Fibroblast of skin of back (primary cell): ENCODE measurements at places on chromosomes 5 and 9.
A peak's percentile ranks its signal among the peaks of the same experiment; 100 is the strongest.

GRCh38 chr5:139486201-139486600, 3.6 kb upstream of the STING1 start:
- no peak for DNase-seq

DNA sequence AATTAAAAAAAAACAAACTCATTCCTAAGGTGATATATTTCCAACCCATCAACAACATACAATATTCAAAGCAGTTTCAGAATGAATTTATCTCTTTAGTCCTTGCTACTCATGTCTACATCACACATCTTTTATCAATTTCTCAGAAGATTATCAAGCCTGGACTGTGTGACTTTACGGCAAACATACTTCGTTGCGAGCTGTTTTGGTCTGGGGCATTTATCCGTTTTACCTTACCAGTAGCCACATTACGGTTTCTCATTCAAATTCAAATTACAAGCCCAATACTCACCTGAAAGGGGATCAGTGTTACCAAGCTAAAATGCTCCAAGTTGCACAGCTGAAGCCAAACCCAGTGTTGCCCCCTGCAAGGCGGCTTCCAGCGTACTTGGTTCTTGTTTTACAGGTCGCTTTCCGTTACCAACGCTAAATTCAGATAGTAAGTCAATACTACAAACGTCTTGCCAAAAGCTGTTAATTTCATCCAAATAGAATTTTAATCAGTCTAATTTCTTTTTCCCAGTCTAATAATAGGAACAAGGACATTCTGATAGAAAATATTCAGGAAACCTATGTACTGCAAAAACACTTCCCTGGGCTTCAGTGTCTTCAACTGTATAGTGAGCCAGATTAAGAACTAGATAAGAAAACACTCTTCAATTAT, 1.8 kb downstream of the HNRNPH1 start:
- DNase-seq = no peak

DNA sequence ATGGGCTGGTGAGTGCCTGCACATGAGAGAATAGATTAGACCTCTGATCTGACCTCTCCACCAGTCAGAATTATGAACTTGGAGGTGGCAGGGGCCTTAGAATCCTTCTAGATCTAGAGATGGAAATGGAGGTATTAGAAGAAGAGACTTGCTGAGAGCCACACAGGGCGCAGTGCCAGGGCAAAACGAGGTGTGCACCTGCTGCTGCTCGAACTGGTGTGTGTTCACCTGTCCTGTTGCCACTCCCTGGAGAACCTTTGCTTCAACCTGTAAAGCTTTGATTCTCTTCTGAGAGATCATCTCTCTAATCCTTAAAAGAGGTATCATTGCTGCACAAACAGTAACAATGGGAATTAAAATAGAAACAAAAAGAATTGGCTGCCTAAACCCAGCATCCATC, 24.9 kb downstream of the FRMPD1 start:
- DNase-seq = no peak

DNA sequence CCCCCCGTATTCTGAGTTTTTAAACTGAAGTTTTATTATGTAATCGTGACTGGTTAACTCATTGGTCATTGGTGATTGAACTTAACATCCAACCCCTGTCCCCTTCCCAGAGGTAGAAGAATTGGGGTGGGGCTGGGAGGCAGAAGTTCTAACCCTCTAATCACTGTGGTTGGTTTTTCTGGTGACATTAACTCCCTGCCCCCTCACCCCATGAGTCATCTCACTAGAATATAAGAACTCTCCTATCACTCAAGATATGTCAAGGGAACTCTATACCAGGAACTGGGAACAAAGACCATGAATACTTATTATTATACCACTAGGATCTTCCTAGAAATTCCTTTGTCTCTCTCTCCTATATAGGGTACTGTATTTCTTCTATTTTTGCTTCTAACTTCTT, 52.3 kb upstream of the CAVIN4 start:
- peak; percentile 23 for DNase-seq

DNA sequence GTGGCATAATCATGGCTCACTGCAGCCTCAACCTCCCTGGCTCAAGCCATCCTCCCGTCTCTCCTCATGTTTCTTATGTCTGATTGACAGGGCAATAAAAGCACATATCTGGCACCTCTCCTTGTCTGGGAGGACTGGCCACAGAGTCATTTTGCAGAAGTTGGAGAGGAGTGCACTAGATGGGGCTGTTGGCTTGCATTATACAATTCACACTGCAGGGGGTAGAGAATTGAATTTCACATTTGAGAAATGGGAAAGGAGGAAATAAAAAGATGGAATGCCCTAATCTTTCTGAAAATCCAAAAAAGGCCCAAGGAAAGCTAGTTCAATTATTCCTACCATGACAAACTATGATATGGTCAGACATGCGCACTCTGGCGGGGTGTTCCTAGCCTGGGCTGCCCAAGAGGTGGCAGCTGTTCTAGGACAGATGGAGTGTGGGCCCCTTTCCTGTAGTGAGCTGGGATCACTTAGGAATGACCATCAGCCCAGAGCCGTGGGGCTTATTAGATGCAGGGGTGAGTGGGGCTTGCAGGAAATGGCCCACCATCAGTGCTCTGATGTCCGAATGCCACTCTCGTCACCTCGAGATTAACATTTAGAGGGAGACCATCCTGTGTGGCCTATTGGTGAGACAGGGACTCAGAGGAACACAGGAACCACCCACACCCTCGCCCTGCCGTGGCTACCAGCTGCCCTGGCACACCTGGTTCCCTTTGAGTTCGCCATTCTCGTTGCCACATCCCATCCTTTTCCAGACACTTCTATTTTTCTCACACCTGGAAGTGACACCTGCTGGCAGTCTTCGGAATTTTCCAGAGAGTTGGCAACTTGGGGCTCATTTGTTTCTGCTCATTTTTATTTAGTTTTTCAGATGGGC, 21.8 kb upstream of the ANKRD18A start:
- DNase-seq = peak; percentile 53

GRCh38 chr9:124499216-124499615, 8.0 kb downstream of the NR5A1 start:
- DNase-seq = no peak
